ENCODE measurements at places on chromosomes 16 and 17. TPM values are rescaled to one million over a fixed set of nuclear protein-coding genes. Genes with fewer than 3 reads are reported as not detected.

RPAIN gene
- 13.8 TPM for total RNA-seq

CXCL16 gene
- 11.6 TPM for total RNA-seq

CDRT15 gene
- not detected for total RNA-seq

CCDC144A gene
- 0.28 TPM for total RNA-seq

LAT gene
- 2.4 TPM for total RNA-seq

ZNF174 gene
- total RNA-seq, result 3.8 TPM

DNA sequence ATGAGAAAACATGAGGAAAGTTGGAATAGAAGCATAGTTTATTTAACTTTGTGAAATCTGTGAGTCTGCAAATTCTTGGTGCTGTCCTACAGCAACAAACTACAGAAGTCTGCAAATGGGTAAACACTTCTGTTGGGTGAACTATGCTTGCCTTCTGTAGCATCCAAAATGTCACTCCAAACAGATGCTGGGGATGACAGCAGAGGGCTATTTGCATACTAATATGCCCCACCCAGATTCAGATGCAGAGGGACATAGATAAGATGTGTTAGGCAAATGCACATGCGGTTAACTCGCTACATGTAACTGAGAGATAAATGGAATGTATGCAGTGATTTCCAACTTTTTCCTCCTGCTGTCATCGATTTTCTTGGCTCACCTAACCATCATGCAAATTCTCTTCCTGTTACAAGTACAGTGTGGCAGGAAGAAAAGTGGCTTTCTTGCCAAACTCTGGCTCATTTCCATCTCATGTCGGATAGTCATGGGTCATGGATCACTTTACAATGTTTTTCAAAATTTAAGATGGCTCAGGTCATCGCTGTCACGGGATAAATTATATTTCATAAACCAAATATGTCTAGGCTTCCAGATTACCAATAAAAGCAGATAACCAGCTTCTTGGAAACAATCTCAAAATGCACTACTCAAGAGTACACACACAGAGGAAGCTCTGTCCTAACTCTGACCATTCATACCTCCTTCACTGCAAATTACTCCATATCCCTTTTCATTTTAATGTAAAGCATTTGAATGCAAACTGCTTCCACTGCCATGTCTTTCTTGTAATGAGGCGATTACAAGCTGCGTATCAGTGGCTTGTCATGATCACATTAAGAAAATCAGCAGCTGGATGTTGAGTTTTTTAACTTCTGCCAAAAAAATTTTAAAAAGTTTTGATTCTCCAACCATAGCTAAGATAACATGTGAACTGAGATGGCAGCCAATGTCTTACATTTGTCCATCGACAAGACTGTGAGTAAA is 47.7 kb downstream of the ADAMTS18 start:
- DNase-seq, result no peak

GRCh38 chr16:66921729-66922450 is 3.2 kb upstream of the CDH16 start:
- no peak for DNase-seq

DNA sequence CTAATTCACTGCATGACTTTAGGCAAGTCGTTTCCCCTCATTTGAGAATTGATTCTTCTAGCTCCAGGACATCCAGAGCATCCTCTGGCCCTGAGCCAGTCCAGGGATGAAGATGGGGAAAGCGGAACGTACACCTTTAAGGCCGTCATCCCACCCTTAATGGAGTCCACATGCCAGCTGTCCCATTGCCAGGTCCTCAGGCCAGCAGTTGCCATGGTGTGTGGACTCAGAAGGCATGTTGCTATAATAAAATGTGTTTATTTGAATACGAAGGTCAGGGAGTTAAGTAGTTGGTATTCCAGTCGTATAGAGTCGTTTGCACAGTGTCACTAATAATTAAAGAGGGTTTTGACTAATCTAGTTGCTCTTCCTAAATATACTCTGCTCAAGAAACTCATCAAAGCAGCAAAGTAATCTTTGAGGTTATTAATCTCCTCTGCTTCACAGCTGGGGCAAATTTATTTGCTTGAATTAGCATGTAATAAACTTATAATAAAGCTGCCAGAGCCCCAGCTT is 30.4 kb downstream of the CCDC182 start:
- no peak for DNase-seq

DNA sequence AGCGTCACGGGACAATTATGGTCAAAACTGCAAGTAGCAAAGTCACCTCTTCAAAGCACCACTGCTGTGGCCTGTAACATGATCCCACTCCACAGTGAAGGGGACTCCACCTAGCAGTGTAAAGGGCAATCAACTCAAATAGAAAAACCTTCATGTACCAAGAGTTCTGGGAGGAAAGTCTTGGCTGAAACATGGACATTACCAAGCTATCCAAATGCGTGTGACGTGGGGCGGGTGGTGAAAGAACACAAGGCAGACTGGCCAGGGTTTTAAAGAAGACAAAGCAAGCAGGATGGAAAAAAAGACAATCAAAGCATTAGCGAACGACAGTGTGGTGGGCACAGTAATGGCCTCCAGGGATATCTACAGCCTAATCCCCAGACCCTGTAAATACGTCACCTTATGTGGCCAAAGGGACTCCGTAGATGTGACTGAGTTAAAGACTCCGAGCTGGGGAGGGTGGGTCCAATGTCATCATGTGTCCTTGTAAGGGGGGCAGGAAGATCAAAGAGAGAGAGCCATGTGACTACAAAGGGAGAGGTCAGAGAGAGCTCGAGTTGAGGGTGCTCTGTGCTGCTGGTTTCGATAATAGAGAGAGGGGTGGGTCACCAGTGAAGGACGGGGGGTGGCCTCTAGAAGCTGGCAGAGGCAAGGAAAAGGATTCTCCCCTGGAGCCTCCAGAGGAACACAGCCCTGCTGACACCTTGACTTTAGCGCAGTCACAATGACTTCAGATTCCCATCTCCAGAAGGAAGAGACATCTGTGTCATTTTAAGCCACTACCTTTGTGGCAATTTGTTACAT is 6.0 kb downstream of the HSDL1 start:
- DNase-seq, result no peak

GRCh38 chr17:10262451-10262850 is 64.0 kb upstream of the GAS7 start:
- no peak for DNase-seq

DNA sequence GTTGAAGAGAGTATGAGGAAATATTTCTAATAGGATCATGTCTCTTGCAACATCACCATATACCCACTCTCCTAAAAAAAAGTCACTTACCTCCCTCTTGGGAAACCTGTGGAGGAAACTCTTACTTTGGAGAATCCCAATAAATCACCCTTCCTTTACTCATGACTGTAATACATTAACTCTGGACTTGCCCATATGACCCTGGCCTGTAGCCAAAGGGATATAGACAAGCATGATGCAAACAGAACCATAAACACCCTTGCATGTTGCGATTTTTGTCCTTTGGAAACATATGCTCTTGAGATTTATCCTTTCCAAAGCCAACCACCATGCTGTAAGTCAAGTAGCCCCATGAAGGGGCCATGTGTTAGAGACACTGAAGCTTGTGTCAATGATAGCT is 19.5 kb downstream of the CDH11 start:
- DNase-seq, result no peak

DNA sequence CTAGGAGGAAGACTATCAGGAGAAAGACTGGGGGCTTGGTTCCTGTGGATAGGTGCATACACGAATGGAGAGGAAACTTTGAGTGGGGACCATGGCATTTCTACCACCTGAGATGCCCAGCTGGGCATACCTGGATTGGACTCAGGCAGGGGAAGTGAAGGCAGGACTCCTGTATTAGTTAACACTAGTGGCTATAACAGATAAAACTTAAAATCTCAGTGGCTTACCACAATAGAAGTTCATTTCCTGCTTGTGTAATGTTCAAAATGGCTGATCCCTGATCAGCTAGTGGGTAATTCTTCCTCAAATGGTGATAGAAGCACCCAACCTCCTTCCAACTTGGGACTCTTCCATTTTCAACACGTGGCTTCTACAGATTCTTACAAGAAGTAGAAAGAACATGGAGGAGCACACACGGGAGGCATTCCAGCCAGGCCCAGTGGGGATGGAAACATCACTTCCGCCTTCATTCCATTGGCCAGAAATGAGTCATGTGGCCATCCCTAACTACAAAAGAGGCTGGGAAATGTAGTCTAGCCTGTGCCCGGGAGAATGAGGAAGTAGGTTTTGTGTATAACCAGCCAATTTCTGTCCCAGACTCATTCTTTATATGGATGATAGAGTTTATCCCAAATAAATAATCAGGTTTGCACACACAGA is 112.1 kb downstream of the UTP18 start:
- peak; percentile 6 for DNase-seq

GRCh38 chr17:75810216-75810615 is 25.6 kb downstream of the UNK start:
- DNase-seq, result no peak

DNA sequence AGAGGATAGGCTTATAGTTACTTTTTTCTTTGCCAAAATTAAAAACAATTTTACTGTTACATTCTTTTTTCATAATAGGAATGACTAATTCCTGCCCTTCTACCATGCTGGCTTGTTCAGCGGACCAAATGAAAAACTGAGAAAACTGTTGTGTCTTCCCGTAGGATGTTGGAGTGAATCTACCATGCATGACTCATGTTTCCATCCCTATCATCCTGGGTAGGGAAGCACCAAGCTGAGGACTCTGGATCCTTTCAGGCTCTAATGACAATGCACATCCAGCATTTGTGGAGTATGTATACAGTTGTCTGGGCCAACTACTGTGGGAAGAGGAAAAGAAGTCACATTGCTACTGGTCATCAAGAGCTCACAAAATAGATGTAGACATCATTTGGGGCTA is 41.1 kb upstream of the DHX8 start:
- DNase-seq, result no peak

DNA sequence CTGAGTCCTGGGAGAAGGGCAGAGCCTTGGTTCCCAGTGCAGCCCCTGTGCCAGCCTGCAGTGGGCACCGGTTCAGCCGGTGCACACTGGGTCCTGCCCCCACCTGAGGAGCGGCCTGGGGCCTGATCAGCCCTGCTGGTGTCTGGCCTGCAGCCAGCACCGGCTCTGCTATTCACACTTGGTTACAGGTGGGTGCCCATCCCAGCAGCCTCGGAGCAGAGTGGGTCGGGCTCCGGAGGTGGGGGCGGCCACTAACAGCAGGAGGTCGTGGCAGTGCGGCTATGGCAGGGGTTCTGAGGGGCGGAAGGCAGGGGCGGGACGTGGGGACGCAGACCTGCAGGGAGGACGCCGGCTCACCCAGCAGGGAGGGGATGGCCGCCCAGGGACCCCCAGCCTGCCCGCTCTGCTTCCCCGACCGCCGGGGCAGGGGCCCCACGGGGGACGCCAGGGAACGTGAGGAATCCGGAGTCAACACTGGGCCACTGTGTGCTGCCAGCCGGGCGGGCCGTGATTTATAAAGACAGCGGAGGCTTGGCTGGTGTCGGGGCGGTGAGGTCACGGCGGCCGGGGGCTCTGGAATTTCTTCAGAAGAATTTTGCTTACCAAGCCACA is 20.3 kb downstream of the METRNL start:
- peak; percentile 52 for DNase-seq
